NAMALWA (cell line): ENCODE measurements at places on chromosomes 1 and 21.
A peak's percentile ranks its signal among the peaks of the same experiment; 100 is the strongest.

DNA sequence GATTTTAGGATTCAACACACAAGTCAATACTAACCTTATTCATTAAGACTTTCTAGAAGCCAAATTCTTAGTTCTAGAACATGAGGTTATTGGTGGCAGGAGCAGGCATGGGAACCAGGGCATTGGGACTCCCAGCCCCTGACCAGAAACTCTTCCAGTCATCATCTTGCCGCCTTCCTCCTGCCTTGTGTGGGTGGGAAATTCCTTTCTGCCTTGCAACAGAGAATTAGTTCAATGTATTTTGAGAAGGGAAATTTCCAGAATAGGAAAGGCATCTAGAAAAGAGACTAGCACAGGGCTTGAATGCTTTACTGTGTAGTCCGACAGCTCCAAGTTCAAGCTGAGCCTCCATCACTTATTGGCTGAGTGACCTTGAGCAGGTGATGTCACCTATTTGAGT, 8.7 kb downstream of the GRHL3 start:
- DNase-seq, result no peak

- peak; percentile 5 for DNase-seq
Observed at GRCh38 chr1:4549930-4550329, 104.5 kb upstream of the AJAP1 start.

DNA sequence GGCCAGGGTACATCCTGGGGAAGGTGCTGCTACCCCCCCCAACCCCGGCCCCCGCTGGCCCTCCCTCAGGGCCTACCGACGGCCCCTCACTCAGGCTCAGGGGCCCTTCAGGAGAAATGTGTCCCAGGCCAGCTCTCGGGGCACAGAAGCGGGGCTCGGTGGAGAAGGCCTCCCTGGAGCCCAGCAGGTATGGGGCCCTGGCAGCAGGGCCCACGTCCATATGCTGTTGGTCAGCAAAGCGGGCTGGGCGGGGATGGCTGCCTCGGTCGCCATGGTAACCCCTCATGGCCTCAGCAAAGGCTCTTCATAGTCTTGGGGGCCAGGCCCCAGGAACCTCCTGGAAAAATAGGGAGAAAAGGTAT, 24.4 kb downstream of the DLGAP3 start:
- DNase-seq, result no peak

- no peak for DNase-seq
Observed at GRCh38 chr1:9389968-9390367, 97.3 kb downstream of the SPSB1 start.

DNA sequence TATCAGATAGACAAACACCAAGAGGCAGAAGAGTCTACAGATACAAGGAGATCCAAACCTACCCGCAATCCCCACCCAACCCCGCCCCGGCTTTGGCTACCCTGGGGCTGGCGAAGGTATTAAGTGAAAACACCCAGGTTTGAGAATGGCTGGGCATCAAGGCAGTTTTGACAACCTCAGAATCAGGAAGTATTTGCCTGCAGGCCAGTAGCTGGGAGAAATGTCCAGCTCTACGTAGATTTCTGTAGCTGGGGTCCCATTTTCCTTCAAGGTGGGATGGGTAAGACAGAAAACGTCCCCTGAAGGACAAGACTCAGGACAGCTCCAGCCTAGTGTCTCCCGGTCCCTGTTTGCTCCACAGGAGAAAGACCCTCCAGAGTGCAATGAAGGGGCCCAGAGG, 101.8 kb upstream of the ERG start:
- no peak for DNase-seq

DNA sequence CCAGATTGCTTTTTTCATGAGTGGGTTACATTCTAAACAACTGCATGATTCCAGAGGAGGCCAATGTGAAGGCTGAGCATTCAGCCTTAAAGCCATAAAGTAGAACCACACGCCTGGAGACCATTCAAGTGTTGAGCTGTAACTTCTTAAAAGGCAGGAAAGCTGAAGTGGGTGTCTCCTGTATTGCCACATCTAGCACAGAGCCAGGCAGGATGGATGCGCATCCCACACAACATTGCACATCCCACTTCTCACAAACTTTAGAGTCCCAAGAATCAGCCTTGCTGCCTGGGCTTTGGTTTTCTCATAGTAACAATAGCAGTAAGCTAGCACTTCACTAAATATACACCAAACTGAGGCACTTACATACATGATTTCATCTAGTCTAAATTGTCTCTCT, 151.7 kb downstream of the DAB1 start:
- DNase-seq, result no peak

DNA sequence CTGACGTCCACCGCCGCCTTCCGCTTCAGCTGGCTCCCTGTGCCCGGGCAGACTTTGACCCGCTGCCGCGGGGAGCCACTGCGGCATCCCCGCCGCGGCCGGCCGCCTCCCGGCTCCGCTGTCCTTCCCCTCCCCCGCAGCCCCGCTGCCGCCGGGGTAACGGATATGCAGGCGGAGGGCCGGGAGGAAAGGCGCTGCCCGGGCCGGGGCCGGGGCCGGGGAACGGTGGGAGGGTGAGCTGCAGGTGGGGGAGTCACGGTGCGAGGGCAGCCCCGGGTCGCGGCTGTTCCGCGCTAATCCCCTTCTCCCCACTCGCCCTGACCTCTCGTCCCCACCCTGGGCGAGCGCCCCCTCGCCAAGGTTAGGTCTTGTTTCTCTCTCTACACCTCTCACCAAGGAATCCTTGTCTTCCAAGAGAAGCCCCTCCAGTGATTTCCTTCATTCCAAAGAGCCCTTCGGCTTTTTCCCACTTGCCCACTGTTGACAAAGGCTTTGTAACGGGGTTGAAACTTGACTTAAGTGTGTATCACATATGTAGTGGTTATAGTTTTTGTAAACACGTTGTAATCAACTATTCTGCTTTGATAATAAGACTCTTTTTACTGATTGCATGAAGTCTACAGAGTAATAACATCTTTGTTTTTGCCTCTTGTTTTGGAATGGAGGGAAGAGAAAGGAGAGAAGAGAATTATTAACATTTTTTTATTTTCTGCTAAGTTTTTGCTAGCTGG, 669 bp downstream of the XPR1 start:
- DNase-seq, result peak; percentile 78

DNA sequence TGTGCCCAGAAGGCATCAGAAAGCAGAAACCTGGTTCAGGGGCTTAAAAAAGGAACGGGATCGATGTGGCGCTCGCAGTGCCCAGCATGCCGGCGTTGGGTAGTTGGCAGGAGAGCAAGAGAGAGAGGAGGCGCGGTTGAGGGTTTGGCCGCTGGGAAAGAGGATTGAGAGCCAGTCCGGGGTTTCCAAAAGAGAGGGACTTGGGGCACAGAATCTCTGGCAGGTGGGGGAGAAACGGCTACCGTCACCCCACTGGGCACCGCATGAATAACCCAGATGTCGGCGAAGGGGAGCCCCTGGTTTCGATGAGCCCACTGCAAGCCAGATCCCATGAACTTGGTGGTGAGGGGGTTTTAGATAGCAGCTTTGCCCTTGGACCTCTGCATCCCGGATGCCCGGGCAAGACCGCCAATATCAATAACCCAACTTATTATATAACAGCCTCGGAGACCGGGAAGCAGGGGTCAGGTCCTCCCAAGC, 60.4 kb upstream of the ACOT11 start:
- no peak for DNase-seq

GRCh38 chr1:151972542-151973248, 21.0 kb downstream of the S100A10 start:
- no peak for DNase-seq

DNA sequence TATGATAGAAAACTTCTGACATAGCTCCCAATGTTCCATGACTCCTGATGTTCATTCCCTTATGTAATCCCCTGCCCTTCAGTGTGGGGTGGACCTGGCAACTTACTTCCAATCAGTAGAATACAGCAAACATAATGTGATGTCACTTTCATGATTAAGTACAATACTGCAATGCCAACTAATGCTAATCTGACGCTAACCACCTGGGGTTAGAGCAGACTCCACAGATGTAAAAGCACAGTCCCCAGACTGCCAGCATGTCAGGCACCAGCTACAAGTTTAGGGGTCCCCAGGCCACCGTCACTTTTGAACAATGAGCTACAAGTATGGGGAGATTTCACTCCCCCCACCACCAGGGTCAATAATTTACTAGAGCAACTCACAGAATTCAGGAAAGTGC, 32.3 kb upstream of the FBXO28 start:
- no peak for DNase-seq

GRCh38 chr1:208245185-208245705, 1.1 kb upstream of the PLXNA2 start:
- DNase-seq, result peak; percentile 92

DNA sequence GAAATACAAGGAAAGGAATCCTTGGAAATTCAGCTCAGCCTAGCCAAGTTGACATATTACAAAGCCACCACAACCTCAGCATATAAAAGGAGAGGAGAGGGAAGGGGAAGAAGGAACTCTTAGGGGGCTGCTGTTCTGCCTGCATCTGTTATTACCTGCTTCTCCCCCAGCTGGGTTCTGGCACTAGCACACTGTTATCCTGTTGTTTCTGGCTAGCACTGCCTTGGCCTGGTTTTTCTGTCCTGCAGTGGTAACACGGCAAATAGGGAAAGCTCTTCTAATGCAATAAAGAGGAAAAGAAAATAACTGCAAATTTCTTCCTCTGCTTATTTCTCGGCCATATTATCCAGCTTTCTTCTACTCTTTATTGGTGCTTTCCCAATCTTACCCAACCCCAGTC, 16.5 kb upstream of the VCAM1 start:
- no peak for DNase-seq

DNA sequence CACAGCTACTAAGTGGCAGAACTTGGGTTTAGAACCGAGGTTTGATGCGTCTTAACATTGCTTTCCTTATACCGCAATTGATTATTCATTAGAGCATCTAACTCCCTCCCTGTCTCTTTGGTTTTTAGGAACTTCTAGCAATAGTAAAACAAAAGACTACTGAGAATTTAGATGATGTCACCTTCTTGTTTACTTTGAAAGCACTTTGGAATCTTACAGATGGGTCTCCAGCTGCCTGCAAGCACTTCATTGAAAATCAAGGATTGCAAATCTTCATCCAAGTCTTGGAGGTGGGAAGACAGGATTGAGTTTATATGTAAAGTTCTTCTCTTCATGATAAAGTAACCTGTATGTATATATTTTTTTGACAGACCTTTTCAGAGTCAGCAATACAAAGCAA, 35.0 kb downstream of the ZYG11A start:
- DNase-seq, result no peak

- no peak for DNase-seq
Observed at GRCh38 chr1:221449801-221450470, 292.0 kb downstream of the DUSP10 start.

DNA sequence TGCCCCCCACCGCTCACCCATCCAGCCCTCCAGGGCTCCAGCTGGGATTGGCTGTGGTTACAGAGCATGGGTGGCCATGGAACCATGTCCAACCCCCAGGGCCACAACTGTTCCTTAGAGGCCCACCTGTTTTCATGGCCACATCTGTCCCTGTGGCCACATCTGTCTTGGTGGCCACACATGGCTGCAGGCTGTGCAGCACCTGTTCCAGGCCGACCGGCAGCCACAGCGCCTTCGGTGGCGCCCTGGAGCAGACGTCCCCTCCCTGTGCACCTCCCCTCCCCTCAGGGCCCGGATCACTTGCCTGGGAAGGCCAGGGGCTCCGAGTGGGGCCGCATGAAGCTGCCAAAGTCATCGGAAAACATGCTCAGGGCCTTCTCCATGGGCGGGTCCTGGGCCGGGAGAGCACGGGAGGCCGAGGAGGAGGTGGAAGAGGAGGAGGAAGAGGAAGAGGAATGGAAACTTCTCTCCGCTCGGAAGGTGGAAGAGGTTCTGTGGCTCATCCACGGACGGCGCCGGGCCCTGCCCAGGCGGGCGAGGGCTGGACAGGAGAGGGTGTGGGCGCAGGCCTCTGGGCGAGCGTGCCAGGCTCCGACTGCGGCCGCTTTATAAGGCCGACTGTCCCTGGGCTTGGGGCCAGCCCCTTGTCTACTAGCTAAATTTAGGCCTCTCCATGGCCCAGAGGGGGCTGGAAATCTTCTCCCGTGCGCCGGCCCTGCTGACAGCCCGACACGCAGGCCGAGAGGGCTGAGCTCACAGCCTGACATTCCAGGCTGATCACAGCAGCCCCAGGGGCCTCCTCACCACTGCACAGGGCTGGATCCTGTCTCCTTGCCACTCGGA, at the start of gene HSPB7:
HSPB7 (minus strand) TSS at position 583 of the 843 bp plus-strand sequence; CDS start at position 503, 80 bp downstream.
- peak; percentile 68 for DNase-seq

DNA sequence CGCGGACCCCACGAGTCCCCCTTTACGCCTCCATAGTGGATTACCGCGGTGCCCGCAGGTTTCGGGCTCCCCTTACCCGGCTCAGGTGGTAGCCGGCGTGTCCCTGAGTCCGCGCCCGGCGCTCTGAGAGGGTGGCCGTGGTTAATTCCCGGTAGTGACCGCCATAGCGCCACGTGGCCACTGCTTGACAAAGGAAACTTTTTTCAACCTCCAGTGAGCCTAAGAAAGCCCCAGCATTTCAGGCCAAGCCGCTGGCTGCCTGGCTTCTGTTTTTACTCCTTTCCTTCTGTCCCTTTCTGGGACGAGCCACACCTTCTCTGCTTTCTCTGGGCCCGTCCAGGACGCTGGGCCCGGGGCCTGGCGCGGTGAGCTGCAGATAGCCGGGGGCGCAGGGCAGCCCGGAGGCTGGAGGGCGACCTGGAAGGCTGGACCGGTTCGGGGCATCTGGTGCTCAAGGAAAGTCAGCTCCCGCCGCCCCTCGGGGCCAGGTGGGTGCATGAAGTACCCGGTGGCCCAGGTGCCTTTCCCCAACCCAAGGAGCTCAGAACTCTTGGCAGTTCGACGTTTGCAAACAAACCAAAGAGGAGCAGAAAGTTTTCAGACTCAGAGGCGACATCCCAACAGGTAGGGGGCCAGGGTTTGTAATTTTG, 540 bp upstream of the C1orf198 start:
- DNase-seq, result peak; percentile 35

GRCh38 chr1:221718381-221719277, 23.3 kb downstream of the DUSP10 start:
- no peak for DNase-seq

DNA sequence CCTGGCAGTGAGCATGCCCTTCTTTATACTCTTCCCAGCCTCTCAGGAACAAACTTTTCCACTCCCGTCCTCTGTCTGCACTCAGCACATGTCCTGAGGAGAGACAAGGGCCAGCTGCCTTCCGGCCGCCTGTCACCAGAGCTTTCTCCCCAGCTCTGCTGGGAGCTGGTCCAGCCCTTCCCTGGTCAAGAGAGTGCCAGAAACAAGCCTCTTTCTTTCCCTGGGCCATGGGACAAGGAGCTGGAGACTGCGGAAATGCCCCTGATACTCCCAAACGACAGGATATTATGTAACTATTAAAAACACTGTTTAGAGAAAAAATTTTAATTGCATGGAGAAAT, 10.4 kb downstream of the LAMB3 start:
- DNase-seq, result no peak

- DNase-seq, result no peak
Observed at GRCh38 chr1:6557597-6557996, 2.5 kb downstream of the TAS1R1 start.

GRCh38 chr1:192453360-192453992, 122.1 kb upstream of the RGS1 start:
- DNase-seq, result no peak

- no peak for DNase-seq
Observed at GRCh38 chr21:33733601-33734000, 91.3 kb downstream of the ITSN1 start.

- no peak for DNase-seq
Observed at GRCh38 chr1:241612533-241613477, 27.4 kb downstream of the CHML start.
